Activated CD4-positive, alpha-beta T cell treated with anti-CD3 and anti-CD28 coated beads, Interleukin-2, amount 50 U/mL, for 48 hours (primary cell): ENCODE measurements at places on chromosomes 13 and 19.
A peak's percentile ranks its signal among the peaks of the same experiment; 100 is the strongest.

GRCh38 chr13:108755083-108755482, 125.7 kb downstream of the MYO16 start:
- DNase-seq, result no peak

GRCh38 chr13:112616586-112617362, 28.8 kb upstream of the TUBGCP3 start:
- peak; percentile 21 for DNase-seq

DNA sequence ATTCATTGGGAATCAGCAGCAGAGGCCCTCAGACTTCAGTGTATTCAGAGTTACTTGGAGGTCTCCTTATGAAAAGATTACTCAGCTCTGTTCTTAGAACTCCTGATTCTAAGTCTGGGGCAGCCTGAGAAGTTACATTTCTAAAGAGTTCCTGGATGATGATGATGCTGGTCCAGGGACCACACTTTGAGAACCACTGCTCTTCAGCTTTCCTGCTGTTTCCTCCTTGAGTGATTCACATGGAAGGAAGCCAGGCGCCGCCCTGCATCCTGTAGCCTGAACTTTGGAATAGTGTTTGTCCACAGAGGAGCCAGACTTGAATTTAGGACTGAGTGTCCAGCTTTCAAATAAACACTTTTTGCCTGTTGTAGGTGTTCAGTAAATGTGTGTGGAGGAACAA, 2.9 kb downstream of the CEBPG start:
- no peak for DNase-seq

DNA sequence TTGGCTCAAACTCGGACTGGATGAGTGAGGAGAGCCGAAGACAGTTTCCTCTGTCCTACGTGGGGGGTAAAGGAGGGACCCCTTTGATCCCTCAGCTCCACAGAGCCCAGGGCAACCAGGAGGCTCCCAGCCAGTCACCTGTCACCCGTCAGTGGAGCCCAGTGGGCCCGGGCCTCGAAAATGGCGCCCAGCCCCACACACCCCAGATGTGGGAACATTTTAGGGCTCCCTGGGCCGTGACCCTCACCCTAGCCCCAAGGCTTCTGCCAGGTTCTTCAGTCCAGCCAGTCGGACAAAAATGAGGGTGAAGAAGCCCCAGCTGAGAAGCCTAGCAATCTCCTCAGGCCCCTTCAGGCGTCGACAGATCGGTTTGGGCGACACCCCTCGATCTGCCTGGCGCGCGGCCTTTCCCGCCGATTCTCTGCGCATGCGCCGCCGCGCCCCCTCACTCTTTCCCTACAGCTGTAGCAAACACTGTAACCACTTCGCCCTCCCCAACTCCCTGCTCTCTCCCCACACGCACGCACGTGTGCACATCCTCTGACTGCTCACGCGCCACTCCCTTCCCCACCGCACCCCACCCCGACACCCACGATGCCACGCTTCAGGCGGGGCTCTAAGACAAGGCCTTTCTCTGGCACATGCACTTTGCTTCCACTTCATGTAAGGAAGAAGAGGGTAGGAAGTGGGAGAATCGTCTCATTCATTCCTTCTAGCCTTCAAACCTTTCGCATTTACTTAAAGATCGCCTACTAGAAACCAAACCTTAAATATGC, at the start of gene SLC6A16:
Gene SLC6A16, minus strand, starts transcription at position 391 of the 776 bp plus-strand sequence. CDS start 13,844 bp downstream, outside the sequence.
- DNase-seq, result no peak

DNA sequence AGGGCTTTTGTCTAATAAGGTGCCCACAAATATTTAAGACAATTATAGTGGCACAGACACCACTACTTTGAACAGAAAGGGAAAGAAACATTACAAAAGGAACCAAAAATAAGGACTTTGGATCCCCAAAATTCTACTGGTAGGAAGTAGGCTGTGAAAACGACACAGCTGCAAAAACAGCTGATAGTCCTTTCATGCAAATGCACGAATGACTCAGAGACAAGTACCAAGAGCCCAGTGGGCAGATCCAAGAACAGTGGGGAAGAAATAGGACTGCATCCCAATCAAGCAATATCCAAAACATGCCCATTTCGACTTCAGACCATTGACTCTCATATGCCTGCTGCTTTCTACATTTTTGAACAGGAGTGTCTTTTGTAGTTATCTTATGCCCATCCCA, 269.4 kb upstream of the NBEA start:
- DNase-seq, result no peak

GRCh38 chr19:58325311-58326022, 1.3 kb upstream of the ZSCAN22 start:
- no peak for DNase-seq

DNA sequence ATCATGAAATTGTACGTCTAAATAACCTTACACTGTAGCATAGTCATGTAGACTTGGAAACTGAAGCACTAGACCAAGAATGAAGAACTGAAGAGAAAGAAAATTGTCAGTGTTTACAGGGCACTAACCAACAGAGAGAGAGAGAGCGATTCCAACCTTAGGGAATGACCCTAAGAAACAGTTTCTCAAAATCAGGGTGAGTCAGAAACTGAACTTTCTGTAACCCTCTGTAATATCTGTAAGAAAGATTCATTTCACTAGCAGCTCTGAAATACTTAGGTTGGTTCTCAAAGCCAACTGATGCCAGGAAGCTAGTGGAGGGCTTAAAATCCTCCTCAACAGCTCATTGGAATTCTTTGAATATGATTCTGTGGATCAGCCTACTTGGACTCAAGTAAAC, 936.9 kb downstream of the EFNB2 start:
- no peak for DNase-seq

GRCh38 chr13:21576426-21576825, 27.5 kb downstream of the MICU2 start:
- no peak for DNase-seq

GRCh38 chr13:49494645-49495044, 1.1 kb upstream of the PHF11 start:
- DNase-seq, result no peak

- DNase-seq, result no peak
Observed at GRCh38 chr19:2495130-2495641, 19.3 kb downstream of the GADD45B start.

GRCh38 chr19:15037586-15037985, 11.7 kb upstream of the CASP14 start:
- DNase-seq, result no peak

- DNase-seq, result no peak
Observed at GRCh38 chr13:39874331-39875053, 219.0 kb downstream of the COG6 start.

GRCh38 chr19:9981406-9982260, 28.7 kb downstream of the COL5A3 start:
- no peak for DNase-seq

GRCh38 chr13:106276876-106277275, 258.6 kb downstream of the EFNB2 start:
- DNase-seq, result no peak

DNA sequence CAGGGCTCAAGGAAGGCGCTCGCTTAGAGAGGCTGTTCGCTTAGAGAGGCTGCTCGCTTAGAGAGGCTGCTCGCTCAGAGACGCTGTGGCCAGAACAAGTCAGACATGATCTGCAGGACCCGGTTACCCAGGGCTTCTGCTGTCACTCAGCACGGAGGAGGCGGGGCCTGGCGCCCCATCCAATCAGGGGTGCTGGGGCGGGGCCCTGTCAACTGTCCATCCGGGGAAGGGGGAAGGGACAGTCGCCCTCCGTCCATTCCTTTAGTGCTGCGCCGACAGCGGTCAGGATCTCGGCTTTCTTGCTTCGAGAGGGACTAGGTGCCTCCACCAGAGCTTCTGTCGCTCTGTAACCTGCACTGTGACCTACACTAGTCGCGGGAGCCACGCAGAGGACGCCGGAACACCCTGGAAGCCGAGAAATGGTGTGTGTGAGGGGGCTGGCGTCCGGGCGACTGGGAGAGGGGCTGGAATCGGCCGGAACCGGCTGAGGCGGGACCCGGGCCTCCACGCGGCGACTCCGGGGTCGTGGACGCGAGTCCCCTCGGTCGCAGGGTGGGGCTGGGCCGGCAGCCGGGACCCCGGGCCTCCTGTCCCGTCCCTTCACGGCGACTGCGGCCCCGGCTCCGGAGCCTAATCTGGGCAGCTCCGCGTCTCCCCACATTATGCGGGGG, at the start of gene ZNF440:
Gene ZNF440, plus strand, starts transcription at position 245 of the 671 bp plus-strand sequence. Its CDS starts 175 bp downstream, at position 420.
- peak; percentile 95 for DNase-seq

DNA sequence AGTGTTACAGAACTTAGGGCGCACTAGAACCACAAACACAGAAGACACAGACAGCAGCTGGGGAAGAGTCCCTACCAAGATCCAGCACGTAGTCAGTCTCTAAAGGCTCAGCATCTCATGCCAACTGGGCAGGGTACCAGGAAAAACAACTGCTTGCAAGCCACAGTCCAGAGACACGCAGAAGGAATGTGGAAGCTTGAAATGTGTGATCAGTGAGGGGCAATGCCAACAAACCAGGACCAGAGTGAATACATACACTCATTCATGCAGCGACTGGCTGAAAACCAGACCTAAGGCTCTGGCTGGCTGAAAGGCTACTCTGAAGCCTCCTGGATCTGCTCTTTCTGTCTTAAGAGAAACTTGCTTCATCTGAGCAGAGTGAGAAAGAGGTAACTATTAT, 1484.8 kb downstream of the EFNB2 start:
- no peak for DNase-seq

GRCh38 chr13:40469581-40470310, 196.7 kb downstream of the FOXO1 start:
- DNase-seq, result no peak

- no peak for DNase-seq
Observed at GRCh38 chr19:19071897-19072296, 8.1 kb downstream of the SLC25A42 start.

DNA sequence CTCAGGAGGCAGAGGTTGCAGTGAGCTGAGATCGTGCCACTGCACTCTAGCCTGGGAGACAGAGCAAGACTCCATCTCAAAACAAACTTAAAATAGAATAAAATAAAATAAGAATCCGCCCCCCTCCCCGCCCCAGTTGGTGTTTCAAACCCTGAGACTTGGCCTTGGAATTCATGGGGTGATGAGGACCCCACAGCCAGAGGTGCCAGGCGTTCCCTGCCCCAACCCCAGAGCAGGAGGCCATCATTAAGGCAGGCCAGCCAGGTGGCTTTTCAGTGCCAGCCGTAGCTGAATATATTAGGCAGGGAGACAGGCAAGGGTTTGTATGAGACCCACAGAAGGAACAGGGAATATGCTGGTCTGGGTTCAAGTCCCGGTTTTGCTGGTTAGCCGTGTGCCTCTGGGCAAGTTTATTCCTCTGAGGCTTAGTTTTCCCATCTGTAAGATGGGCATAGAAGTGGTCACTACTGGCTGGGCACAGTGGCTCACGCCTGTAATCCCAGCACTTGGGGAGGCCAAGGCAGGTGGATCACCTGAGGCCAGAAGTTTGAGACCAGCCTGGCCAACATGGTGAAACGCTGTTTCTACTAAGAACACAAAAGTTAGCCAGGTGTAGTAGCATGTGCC, 12.3 kb downstream of the HPN start:
- DNase-seq, result no peak

DNA sequence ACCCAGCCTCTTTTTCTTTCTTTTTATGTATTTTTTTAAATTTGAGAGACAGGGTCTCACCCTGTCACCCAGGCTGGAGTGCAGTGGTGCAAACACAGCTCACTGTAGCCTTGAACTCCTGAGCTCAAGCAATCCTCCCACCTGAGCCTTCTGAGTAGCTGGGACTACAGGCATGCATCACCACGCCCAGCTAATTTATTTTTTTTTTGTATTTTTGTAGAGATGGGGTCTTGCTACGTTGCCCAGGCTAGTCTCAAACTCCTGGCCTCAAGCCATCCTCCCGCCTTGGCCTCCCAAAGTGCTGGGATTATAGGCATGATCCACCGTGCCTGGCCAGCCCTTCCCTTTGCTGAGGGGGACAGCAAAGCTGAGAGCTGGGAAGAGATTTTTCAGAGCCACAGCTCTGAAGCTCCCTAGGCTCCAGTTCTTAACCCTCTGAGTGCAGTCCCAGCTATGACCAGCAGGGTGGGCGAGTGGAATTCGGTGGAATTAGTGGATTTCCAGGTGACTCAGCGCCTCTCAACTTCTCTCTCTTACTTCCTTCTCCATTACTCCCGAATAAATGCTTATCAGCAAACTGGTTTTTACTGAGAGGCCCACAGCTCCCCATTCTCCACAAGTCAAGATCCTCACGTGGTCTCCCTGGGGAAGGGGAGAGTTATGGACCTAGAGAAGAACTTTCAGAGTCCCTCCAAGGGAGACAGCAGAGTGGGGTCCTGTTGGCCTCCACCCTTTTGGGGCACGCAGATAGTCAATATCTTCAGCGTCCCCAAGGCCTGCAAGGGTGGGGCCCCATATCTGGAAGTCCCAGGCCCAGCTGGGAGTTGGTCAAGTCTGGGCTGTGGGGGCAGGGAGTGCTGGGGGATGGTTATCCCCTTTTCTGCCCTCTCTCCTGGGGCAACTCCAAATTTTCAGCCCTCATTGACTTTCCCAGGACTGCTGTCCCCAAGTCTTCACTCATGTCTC, 1.2 kb downstream of the BLVRB start:
- DNase-seq, result peak; percentile 88

DNA sequence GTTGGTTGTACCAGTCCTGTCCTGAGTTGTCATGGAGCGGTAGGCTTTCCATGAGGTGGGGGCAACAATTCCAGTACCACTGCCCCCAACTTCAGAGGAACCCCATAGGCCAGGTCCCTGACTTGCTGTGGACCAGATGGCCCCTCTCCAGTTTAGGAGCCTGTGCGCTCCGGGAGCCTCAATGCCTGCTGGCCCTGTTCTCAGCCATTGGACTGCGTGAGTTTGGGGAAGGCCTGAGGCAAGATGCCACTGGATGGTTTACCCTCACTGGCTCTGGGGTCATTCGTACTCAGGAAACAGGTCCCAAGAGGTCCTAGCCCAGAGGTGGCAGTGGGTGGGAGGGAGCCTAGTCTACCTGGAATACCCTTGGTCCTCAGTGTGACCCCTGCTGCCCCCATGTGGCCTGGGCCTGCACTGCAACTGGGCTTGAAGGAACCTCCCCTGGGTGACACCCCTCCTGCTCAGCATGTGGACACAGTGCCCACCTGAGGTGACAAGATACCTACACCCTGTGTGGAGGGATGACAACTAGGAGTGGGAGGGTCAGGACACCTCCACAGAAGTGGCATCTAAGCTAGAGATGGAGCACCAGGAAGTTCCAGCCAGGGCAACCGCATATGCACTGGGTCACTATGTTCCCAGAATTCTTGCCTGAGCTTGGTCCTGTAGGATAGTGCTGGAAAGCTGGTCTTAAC, 6.0 kb upstream of the PRR19 start:
- peak; percentile 96 for DNase-seq

DNA sequence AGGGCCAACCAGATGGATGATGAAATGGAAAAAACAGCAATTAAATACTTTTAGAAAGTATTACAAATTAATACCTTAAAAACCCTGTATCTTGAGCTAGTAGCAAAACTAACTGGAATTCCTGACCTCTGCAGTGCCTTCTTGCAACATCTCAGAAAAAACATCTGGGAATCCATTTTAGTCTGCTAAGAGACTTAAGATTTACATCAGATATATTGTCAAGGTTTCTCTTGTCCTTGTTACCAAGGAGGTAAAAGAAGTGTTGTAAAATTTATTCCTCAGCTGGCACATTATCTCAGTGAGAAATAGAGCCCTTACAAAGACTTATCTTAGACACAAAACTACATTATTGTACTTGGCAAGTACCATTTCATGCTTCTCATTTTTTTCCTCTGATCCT, 18.5 kb downstream of the KCNRG start:
- DNase-seq, result no peak

GRCh38 chr19:8196271-8196927, 12.8 kb upstream of the CERS4 start:
- no peak for DNase-seq
